ENCODE measurements at places on chromosomes 2 and 18. TPM values are rescaled to one million over a fixed set of nuclear protein-coding genes. Genes with fewer than 3 reads are reported as not detected.

The PJVK gene
- 6.8 TPM for polyA plus RNA-seq

The DLX1 gene
- not detected for polyA plus RNA-seq

The SPHKAP gene
- polyA plus RNA-seq, result 41.8 TPM

The IL1F10 gene
- not detected for polyA plus RNA-seq

The SNRNP200 gene
- polyA plus RNA-seq, result 100 TPM

The ERICH2 gene
- 0.56 TPM for polyA plus RNA-seq

The ASB18 gene
- polyA plus RNA-seq, result 14.5 TPM

The ATP5F1A gene
- polyA plus RNA-seq, result 439 TPM

The SRD5A2 gene
- not detected for polyA plus RNA-seq

The PLCD4 gene
- 61.5 TPM for polyA plus RNA-seq

The POTEF gene
- 0.06 TPM for polyA plus RNA-seq

The DCDC2C gene
- 0.46 TPM for polyA plus RNA-seq

The HOXD1 gene
- 0.57 TPM for polyA plus RNA-seq

The ERFE gene
- polyA plus RNA-seq, result 6.3 TPM

The KLHL30 gene
- polyA plus RNA-seq, result 25.9 TPM

The NCKAP5 gene
- 4.7 TPM for polyA plus RNA-seq

The TNFAIP6 gene
- polyA plus RNA-seq, result 9.0 TPM

The KYNU gene
- polyA plus RNA-seq, result 0.76 TPM

The FBXO48 gene
- polyA plus RNA-seq, result 1.8 TPM

The FAM124B gene
- polyA plus RNA-seq, result 7.0 TPM

The DSG4 gene
- not detected for polyA plus RNA-seq

The RIT2 gene
- not detected for polyA plus RNA-seq

The CTLA4 gene
- not detected for polyA plus RNA-seq

The CYS1 gene
- 14.0 TPM for polyA plus RNA-seq

The CNRIP1 gene
- 22.4 TPM for polyA plus RNA-seq

The CROCC2 gene
- polyA plus RNA-seq, result 0.22 TPM

The RETREG2 gene
- polyA plus RNA-seq, result 42.0 TPM

The SATB2 gene
- polyA plus RNA-seq, result 3.4 TPM

The MARCHF4 gene
- polyA plus RNA-seq, result 0.04 TPM

The AKAIN1 gene
- not detected for polyA plus RNA-seq

The CNDP1 gene
- 0.31 TPM for polyA plus RNA-seq

The ADD2 gene
- 3.0 TPM for polyA plus RNA-seq

The BOLL gene
- 3.0 TPM for polyA plus RNA-seq

The TXNDC2 gene
- polyA plus RNA-seq, result 0.12 TPM

The MPP4 gene
- polyA plus RNA-seq, result 0.09 TPM

The DSC3 gene
- polyA plus RNA-seq, result 1.8 TPM

The CRYBA2 gene
- not detected for polyA plus RNA-seq

The CD28 gene
- 6.0 TPM for polyA plus RNA-seq

The ITGB6 gene
- 52.2 TPM for polyA plus RNA-seq

The NTSR2 gene
- not detected for polyA plus RNA-seq

The CAVIN2 gene
- 41.4 TPM for polyA plus RNA-seq

The VAPA gene
- polyA plus RNA-seq, result 242 TPM

The NEB gene
- polyA plus RNA-seq, result 1,512 TPM
